ENCODE measurements at places on chromosomes 2 and 18.

DNA sequence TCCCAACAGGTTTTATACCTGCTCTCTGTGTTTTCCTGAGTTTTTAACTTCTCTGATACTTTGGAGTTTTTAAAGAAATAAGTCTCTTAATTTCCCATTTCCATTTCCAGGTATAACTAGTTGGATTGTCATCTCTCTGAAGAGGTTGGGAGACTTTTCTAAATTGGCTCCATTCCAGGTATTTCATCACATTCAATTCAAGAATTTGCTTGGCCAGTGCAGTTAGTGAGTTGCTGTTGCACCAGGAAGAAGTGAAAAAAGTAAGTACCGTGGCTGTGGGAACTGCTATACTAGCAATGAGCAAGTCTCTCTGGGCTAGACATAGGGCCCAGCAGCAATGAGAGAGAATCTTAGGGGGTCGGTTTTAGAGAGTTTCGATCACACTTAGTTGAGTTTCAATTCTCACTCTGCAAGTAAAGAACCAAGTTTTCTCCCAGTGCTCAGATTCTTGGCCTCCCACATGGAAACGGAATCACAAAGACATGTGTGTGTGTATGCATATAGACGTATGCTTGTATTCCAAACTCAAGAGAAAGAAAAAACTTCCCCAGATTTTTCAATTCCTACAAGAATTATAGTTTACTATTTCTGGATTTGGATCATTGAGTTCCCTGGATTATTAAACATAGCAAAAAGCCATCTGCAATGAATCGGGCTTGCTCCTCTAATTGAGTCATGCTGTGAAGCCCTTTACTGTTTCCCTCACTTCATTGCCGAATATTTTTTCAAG is 894.4 kb downstream of the BCL11A start:
- DNase-seq = no peak

DNA sequence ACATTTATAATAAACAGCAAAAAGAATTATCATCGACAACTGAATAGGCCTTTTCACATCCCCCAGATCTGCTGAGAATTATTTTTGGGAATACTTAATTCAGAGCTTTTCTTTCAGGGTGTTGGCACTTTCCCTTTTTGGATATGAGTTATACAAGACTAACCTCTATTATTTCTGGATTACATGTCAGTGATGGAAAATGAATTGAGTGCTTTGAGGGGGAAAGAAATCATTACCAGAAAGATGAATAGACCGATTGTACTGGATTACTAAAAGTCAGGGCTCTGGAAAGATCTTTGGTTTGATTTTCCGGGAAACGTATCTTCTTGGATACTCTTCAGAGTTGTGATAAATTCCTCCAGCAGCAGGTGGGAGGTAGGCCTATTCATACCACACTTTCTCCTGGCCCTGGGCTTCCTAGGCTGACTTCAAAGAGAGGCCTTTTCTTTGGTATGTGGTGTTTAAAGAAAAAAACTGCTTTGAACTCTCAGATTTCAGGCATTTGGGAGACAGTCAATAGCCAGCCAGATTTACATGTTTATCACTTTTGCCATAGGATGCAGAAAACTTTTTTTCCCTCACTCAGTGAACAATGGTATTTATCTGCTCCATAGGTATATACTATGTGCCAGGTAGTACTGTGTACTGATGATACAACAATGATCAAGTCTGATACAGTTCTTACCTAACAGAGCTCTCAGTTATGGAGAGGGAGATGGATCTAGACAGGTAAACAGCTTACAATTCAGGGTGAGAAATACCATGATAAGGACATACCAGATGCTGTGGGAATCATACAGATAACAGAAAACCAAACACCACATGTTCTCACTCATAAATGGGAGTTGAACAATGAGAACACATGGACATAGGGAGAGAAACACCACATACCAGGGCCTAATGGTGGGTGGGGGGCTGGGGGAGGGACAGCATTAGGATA is 63.3 kb upstream of the ACTR3 start:
- no peak for DNase-seq

GRCh38 chr2:128154225-128154624 is 63.2 kb downstream of the UGGT1 start:
- DNase-seq = no peak

DNA sequence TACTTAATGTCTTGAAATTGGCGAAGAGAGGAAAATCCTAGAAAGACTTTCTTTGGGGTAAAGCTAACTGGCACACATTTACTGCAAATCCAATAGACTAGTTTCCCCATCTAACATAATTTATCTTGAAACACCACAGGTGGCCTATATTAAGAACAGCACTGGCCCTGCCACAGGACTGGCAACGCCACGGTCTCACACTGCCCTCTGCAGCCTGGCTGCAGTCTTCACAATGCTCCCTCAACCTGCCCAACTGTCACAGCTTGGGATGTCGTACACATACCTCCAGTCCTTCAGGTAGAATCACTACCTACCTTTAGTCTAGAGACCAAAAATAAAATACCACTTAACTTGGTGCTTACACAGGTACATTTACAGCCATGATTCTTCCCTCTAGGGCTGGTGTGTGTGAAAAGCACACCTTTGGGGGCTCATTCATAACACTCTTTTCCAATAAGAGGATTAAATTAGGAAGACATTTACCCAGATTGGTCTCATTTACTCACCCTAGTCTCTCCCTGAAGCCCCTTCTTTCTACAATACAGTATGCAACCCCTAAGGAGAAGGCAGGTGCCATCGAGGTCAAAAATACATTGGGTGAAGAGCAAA is 222.2 kb downstream of the C1D start:
- no peak for DNase-seq

DNA sequence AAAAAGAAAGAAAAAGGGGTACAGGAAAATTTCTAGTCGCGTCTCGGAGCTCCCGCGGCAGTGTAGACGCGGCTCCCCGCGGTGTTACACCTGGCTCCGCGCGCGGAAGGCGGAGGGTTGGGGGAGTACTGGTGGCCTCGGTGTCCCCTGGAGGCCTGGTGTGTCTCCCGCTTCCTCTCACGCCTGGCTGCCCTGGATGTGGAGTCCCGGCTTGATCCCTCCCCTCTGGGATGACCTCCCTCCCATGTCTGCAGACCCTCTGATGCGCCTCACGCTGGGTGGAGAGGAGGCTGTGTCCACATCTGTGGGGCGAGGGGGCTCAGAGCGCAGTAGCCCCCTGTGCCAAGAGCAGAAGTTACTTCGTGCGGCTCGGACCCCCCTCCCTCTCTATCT is 1.2 kb downstream of the KIF5C start:
- DNase-seq = no peak

DNA sequence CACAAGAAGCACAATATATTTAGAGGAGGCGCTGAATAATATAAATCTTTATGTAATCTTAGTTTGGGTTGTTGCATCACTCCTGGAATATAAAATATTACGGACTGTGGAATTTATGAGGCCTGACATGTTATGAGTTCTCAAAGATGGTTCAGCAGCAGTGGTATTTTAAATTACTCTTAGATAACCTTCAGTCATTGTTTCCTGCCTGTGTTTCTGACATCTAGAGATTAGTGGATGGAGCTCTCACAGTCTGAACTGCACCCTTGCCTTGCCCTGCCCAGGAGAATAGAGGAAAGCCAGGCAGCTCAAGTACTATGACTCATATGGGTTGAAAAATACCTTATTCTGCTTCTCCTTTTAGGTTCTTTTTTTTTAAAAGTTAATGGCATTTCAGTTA is 70.0 kb downstream of the ACSL3 start:
- no peak for DNase-seq
